ENCODE measurements at places on chromosomes 11 and 22.

DNA sequence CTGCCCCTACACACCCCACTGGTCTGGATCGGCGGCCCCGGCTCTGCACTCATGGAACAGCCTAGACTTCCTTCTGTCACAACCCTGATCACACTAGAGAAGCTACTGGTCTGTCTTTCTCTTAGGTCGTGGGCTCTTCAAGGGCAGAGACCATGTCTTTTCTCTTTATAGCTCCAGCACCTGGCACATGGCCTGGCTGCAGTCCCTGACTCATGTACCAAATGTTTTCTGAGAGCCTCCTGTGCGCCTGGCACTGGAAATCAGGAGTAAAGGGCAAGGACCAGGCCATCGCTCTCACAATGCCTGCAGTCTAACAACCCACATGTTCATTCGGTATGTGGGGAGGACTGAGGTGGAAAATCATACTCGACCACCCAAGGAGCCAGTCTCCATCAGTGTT is 7.5 kb downstream of the ASCC2 start:
- no peak for DNase-seq

DNA sequence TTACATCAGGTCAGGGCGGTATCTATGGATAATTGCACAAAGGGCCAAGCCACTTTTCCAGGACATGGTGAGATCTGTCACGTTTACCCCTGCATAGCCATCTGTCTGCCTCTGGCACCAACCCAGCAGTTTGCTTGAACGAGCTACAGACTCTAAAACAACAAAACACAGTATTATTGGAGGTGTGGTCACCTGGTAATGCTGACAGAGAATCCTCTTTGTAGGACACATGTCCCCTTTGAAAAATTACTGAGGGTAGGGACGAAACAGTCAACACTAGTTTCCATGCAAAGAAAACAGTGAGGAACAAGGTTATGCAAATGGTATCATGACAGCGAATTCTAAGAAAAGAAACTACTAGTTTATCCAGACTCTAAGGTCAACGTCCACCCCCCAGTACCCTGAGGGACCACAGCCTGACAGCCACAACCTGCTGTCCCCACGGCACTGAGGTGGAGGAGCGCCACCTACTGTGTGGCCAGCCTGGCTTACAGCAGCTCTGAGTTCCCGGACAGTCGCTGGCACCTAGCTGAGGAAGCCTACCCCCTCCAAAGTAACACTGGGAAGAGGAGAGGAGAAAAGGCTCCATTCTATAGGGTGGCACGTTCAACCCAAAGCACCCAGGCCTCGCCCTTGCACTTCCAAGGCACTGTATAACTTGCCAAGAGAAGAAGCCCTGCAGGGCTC is 117.4 kb upstream of the BID start:
- DNase-seq = no peak

DNA sequence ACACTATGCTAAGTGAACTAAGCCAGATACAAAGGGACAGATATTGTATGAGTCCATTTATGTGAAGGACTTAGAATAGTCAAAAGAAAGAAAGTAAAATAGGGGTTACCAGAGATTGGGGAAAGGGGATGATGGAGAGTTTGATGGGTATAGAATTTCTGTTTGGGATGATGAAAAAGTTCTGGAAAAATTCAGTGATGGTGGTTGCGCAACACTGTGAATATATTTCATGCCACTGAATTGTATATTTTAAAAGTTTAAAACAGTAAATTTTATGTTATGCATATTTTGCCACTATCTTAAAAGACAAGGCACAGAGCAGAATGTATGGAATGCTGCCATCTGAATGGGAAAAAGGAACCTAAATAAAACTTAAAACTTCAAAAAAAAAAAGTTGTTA is 29.2 kb downstream of the TESMIN start:
- DNase-seq = no peak

GRCh38 chr11:107957109-107957588 is 28.9 kb downstream of the RAB39A start:
- DNase-seq = no peak

DNA sequence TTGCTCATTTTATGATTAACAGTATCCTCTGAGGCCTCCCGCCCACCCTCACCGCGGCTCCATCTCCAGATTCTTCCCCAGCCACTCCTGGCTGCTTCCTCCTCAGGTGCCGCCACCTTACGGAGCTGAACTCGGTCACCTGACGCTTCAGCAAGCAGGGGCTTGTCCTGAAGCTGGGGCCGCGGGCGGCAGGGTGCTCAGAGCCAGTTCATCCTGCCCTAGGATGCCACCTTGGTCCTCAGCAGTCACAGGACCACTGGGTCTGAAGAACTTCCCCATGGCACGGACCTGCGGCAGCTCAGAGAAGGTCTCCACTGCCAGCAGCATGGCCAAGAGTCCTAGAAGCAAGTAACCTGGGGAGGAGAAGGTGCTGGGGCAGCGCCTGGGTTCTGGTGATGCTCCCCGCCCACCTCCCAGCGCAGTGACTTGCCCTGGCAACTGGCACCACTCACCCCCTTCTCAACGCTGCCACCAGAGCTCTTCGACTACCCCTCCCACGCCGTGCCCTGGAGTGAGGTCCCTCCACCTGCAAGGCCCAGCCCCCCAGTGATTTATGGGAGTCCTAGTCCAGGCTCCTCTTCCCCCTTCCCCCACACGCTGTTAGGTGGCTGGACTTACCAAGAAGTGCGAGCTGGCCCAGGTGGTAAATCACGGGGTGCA is 2.6 kb downstream of the KCNK7 start:
- DNase-seq = no peak

GRCh38 chr11:2787816-2788167 is 88.0 kb upstream of the KCNQ1OT1 start:
- no peak for DNase-seq

- DNase-seq = no peak
Measured at GRCh38 chr22:45548991-45549761, 46.5 kb downstream of the FBLN1 start.

- DNase-seq = no peak
Measured at GRCh38 chr11:75896843-75897419, 81.9 kb downstream of the UVRAG start.

GRCh38 chr11:68757711-68758110 is 6.4 kb upstream of the TESMIN start:
- no peak for DNase-seq

DNA sequence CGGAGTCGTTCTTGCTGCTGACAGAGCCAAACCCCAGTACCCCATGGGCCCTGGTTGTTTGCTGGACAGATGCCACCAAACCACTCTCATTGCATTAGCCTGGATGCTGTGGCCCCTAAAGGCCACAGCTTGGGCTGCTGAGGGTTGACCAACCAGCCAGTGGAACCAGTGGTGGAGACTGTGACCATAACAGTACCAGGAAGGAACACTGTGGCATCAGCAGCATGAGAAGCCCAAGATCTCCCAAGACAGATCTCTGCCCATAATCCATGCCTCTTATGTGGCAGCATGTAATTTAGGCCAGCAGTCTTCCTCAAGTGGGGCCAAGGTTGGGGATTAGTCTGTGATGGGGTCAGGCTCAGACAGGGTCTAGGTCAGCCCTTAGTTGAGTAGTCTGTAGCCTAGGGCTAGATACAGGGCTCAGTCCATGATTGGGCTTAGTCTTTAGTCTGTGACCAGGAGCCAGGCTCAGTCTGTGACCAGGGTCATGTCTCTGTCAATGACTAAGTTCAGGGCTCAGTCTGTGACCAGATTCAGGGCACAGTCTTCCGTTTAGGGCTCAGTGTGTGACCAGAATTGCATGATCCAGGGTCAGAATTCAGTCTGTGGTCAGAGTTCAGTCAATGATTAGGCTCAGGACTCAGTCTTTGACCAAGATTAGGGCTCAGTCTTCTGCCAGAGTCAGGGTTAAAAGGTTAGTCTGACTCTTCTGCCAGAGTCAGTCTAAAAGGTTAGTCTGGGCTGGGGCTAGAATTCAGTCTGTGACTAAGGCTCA is 4.5 kb upstream of the INPP5J start:
- no peak for DNase-seq

DNA sequence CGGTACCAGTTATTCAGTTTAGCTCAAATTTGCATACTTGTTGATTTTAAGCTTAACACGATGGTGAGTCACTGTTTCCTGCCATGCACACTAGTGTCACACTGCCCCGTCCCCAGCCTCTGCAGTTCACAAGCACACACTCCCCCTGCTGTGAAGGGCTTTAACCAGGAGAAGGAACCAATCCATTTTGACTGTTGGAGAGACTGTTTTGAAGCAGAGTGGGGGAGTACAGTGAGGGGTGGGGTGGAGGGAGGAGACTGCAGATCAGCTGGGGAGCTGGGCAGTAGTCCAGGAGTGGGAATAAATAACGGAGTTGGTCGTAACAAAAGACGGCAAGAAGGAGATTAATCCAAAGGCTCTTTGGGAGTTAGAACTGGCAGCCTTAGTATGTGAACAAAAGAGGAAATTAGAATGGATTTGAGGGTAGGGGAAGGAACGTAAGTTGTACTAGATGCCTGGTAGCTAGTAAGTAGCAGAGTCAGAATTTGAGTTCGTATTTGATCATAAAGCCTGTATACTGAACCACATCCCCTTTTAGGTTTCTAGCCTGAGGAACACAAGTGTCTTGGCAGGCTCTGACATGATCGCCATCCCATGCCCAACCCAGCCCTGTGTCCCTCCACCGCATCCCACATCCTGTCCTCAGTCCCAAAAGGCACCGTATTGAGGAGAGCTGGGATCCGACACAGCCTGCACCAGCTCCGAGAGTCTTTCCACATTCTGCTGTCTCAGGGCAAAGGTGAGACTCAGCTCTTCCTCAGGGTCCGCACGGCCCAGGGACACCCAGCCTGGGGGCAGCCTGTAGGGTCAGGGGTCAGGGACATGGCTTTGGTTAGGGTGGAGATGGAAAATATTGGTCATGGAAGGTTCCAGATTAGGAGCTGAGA is 862 bp downstream of the TPP1 start:
- no peak for DNase-seq

DNA sequence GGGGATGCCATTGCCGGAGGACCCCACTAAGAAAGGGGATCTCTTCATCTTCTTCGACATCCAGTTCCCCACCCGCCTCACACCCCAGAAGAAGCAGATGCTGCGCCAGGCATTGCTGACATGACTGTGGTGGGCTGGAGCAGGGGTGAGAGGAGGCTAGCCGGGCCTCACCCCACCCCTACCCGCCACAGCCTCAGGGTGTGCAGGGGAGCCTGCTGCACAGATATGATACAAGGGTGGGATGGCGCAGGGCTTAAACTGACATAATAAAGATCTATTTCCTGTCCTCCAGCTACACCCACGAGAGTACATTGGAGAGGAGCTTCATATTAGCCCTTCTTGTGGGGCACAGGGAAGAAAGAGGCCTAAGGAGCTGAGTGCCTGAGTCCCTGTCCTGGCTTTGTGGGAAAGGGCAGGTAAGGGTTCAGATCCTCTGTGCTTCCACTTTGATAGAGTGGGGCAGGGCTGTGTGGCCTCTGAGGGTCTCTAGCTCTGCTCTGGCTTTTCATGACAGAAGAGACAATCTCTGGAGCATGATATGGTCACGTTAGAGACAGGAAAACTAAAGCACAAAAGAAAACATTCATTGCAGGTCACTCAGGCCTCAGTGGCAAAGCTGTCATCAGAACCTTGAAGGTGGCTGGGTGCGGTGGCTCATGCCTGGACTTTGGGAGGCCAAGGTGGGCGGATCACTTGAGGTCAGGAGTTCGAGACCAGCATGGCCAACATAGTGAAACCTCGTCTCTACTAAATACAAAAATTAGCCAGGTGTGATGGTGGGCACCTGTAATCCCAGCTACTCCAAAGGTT is 12.4 kb downstream of the UCP2 start:
- no peak for DNase-seq

GRCh38 chr11:58613228-58613627 is 9.2 kb upstream of the CNTF start:
- no peak for DNase-seq
